Thoracic aorta (tissue), 2 donors: ENCODE measurements at places on chromosomes 1 and 21. TPM values are rescaled to one million over a fixed set of nuclear protein-coding genes. Genes with fewer than 3 reads are reported as not detected.

- H3K27me3 ChIP-seq, result peaks cover 16% of the 10 kb centered on the region
- no peak for DNase-seq
Observed at GRCh38 chr1:22208973-22209378, 66.1 kb upstream of the WNT4 start.

GRCh38 chr1:82491301-82492048 is 690.7 kb downstream of the ADGRL2 start:
- H3K4me1 ChIP-seq, result peaks cover 9% of the 10 kb centered on the region
- no peaks in the 10 kb centered on the region for H3K27me3 ChIP-seq
- no peak overlapping the region for H3K4me3 ChIP-seq
- DNase-seq, result no peak
- H3K27ac ChIP-seq, result no peak overlapping the region

DNA sequence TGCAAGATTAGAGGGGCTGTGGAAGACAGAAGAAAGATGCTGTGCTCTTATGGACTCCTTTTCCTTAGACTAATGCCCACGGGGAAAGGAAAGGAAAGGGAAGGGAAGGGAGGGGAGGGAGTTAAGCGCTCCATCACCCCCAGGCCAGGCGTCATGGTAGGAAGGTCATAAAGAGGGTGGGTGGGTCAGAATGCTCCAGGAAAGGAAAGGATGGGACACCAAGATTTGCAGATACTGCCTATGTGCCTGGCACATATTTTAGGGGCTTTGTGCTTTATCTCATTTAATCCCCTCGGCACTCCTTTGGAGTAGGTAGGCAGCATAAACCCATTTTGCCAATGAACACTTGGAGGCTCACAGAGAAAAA is 41.4 kb downstream of the MAB21L3 start:
- DNase-seq, result no peak
- H3K4me1 ChIP-seq, result peaks cover 8% of the 10 kb centered on the region
- H3K27ac ChIP-seq, result no peak overlapping the region
- H3K27me3 ChIP-seq, result no peaks in the 10 kb centered on the region

DNA sequence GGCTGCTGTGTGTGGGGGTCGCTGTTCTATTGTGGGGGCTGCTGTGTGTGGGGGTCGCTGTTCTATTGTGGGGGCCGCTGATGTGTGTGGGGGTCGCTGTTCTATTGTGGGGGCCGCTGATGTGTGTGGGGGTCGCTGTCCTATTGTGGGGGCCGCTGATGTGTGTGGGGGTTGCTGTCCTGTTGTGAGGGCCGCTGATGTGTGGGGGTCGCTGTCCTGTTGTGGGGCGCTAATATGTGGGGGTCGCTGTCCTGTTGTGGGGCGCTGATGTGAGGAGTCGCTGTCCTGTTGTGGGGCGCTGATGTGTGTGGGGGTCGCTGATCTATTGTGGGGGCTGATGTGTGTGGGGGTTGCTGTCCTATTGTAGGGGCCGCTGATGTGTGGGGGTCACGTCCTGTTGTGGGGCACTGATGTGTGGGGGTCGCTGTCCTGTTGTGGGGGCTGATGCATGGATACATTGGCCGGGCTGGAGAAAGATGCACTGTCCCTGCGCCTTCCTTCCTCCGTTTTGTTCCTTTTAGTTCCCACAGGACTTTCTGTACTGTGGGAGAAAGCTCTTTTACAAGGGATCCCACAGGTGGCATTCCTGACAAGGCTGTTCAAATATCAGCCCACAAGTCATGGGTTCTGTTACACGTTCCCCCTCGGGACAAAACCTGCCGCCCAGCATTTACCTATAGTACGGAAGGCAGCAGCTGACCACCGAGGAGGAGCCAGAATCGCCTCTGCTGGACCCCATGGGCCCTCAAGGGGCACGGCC is 27.5 kb downstream of the SETD4 start:
- H3K4me1 ChIP-seq, result no peaks in the 10 kb centered on the region
- H3K27me3 ChIP-seq, result no peaks in the 10 kb centered on the region
- H3K4me3 ChIP-seq, result no peak overlapping the region
- DNase-seq, result no peak

The TSPAN1 gene
- total RNA-seq, result 3.1 TPM

DNA sequence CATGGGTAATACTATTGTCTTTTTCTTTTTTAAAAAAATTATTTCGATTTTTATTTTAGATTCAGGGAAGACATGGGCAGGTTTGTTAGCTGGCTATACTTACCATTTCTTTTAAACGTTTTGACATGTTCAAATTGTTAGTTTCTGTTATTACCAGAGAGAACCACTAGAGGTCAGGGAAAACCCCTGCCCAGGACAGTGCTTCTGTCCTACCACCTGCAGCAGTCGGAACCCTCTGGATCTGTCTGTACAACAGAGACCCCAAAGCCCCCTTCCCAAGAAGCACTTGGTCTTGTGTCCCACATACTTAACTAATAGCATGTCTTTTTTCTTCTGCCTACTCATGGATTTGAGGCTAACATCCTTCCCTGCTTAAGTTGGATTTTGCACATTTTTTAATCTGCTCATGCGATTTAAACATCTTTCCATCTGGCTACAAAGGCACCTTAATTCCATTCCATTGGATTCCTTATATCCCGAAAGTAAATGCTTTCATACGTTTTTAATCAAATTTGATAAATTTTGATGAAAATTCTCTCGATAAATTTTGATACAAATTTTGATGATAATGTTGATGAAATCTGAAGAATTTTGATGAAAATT is 10.0 kb upstream of the C1orf115 start:
- H3K4me3 ChIP-seq, result no peak overlapping the region
- H3K27ac ChIP-seq, result no peak overlapping the region
- H3K27me3 ChIP-seq, result no peaks in the 10 kb centered on the region
- DNase-seq, result no peak

The TMEM200B gene
- 20.8 TPM for total RNA-seq

- H3K4me1 ChIP-seq, result peaks cover 13% of the 10 kb centered on the region
- H3K27ac ChIP-seq, result no peak overlapping the region
- no peak for DNase-seq
- H3K36me3 ChIP-seq, result peaks cover 4% of the 10 kb centered on the region
Observed at GRCh38 chr1:214372092-214372491, 91.1 kb downstream of the SMYD2 start.

DNA sequence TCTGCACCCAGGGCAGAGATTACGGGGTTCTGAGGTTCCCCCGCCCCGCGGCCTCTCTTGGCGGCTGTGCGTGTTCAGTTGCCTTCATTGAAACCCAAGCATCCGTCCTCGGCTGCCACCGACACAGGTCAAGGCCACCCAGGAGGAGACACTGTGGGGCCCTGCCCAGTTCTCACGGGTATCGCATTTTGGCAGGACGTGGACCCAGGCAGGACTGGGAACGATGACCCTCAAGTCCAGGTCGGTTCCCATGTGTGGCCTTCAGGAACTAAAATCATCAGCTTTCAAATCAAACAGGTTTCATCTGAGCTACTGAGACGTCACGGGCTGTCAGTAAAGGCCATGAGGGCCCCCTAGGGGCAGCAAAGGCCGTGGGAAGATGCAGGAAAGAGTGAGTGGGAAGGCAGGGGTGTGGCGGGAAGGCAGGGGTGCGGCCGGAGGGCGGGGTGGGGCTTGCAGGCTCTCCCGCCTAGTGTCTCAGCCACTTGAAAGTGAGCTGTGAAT is 7.0 kb upstream of the C1orf174 start:
- no peaks in the 10 kb centered on the region for H3K4me1 ChIP-seq
- no peak overlapping the region for H3K4me3 ChIP-seq
- no peak for DNase-seq
- no peaks in the 10 kb centered on the region for H3K36me3 ChIP-seq

- H3K27ac ChIP-seq, result no peak overlapping the region
- H3K4me1 ChIP-seq, result no peaks in the 10 kb centered on the region
- no peaks in the 10 kb centered on the region for H3K27me3 ChIP-seq
- no peak overlapping the region for H3K4me3 ChIP-seq
Observed at GRCh38 chr1:21590934-21591333, 78.2 kb downstream of the RAP1GAP start.

- H3K27ac ChIP-seq, result no peak overlapping the region
- H3K27me3 ChIP-seq, result no peaks in the 10 kb centered on the region
- no peaks in the 10 kb centered on the region for H3K36me3 ChIP-seq
Observed at GRCh38 chr21:39602793-39603192, 9.9 kb upstream of the B3GALT5 start.

- peaks cover 11% of the 10 kb centered on the region for H3K36me3 ChIP-seq
- peaks cover 2% of the 10 kb centered on the region for H3K4me1 ChIP-seq
- DNase-seq, result no peak
- no peak overlapping the region for H3K27ac ChIP-seq
- H3K4me3 ChIP-seq, result no peak overlapping the region
Observed at GRCh38 chr1:12375133-12375829, 145.5 kb downstream of the VPS13D start.

DNA sequence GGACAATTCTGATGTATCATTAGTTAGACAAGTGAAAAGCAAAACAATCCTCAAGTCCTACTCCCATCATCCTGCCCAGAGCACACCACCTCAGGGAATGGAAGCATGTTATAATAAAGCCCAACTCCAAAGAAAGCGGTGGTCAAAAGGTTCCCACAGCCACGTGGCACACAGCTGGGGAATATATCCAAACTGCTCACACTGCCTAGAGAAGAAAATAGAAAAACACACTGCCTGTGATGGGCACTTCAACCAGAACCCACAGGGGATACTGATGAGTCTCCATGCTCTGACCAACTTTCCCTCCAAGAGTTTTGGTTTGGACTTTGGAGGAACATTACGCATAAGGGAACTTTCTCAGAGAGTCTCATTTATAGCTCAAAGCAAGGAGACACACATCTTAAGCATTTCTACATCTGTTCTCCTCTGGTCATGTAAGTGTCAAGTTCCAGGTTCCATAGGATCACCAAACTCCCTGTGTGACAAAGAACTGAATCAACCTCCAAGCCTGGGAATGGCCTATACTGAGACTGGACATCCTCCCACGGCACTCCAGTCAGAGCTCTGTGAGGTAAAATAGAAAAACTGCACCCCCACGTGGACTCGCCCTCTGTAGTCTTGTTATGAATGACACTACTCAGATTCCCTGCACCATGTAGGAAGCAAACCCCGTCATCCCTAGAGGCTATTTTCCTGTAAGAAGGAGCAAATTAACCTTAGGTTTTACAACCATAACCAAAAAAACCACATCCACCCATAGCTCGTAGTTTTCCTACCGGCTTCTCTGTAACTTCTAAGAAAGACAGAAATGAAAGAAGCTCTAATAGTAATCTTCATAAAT is 12.2 kb downstream of the DSTYK start:
- no peaks in the 10 kb centered on the region for H3K36me3 ChIP-seq
- H3K27me3 ChIP-seq, result no peaks in the 10 kb centered on the region
- H3K27ac ChIP-seq, result no peak overlapping the region
- no peak overlapping the region for H3K4me3 ChIP-seq
- peaks cover 5% of the 10 kb centered on the region for H3K4me1 ChIP-seq
- no peak for DNase-seq

- no peak overlapping the region for H3K4me3 ChIP-seq
- no peaks in the 10 kb centered on the region for H3K36me3 ChIP-seq
- DNase-seq, result no peak
- H3K27me3 ChIP-seq, result no peaks in the 10 kb centered on the region
- peaks cover 8% of the 10 kb centered on the region for H3K4me1 ChIP-seq
Observed at GRCh38 chr1:248855580-248855979, 3.3 kb downstream of the ZNF692 start.

DNA sequence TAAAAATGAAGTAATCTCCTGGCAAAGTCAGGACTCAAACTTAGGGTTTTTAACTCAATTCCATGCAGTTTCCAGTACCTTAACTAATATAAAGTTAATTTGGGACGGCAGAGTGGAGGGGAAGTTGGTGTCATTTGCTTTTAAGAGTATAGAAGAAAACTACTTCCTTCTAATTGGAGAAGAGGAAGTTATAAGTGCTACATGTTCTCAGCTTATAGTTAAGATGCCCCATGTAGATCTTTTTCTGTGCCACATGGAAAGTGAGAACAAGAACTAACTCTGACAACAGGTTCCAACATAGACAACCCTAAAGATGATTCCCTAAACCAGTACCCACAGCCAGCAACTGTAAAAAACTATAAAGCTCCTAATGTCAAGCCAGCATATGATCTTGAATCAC is 11.5 kb downstream of the RRAGC start:
- H3K27me3 ChIP-seq, result no peaks in the 10 kb centered on the region
- H3K36me3 ChIP-seq, result peaks cover 22% of the 10 kb centered on the region
- H3K4me3 ChIP-seq, result no peak overlapping the region
- no peaks in the 10 kb centered on the region for H3K4me1 ChIP-seq
- H3K27ac ChIP-seq, result no peak overlapping the region
- DNase-seq, result no peak

The BEST4 gene
- total RNA-seq, result 4.1 TPM

GRCh38 chr1:182624577-182624976 is 20.4 kb upstream of the RGS16 start:
- DNase-seq, result no peak
- H3K27ac ChIP-seq, result no peak overlapping the region
- no peaks in the 10 kb centered on the region for H3K27me3 ChIP-seq
- H3K4me3 ChIP-seq, result no peak overlapping the region

DNA sequence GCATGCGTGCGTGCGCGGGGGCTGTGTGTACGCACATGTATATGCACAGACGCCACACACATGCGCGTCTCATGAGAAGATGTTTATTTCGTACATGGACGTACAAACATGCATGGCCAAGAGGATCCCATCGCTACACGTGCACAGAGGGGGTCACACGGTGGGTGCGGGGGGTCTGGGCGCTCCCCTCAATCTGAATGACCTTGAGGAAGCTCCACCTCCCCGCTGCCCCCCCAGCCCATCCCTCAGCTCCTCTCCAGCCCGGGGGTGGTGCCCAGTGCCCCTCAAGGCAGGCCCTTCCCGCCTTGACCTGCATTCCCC is 1.5 kb downstream of the TMEM240 start:
- DNase-seq, result no peak
- no peaks in the 10 kb centered on the region for H3K27me3 ChIP-seq
- peak overlapping the region; percentile 79 for H3K4me3 ChIP-seq
- H3K36me3 ChIP-seq, result peaks cover 8% of the 10 kb centered on the region
- H3K27ac ChIP-seq, result no peak overlapping the region
- peaks cover 19% of the 10 kb centered on the region for H3K4me1 ChIP-seq

The OR11L1 gene
- total RNA-seq, result not detected

DNA sequence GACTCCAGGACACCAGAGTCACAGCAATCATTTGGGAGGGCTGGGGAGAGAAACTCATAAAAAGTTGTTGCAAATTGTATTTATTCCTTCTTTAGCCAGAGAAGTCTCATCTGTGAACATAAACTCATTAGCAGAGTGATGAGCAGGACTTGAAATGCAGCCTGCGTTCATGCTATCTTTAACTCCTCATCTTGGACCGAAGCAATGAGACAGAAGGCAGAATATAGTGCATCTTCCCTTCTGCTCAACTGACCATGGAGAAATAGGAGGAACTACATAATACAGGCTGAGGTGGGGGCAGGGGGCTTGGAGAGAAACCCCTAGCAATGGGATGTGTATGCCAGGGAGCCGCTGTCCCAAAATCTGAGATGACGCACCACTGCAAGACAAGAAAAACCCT is 121.8 kb upstream of the AJAP1 start:
- no peaks in the 10 kb centered on the region for H3K27me3 ChIP-seq
- H3K4me1 ChIP-seq, result no peaks in the 10 kb centered on the region
- no peak overlapping the region for H3K27ac ChIP-seq
- H3K36me3 ChIP-seq, result no peaks in the 10 kb centered on the region
- no peak for DNase-seq

- H3K27ac ChIP-seq, result no peak overlapping the region
- no peak for DNase-seq
- no peaks in the 10 kb centered on the region for H3K27me3 ChIP-seq
- no peak overlapping the region for H3K4me3 ChIP-seq
- no peaks in the 10 kb centered on the region for H3K36me3 ChIP-seq
- no peaks in the 10 kb centered on the region for H3K4me1 ChIP-seq
Observed at GRCh38 chr1:1198423-1199140, 7.8 kb downstream of the TNFRSF18 start.

The TRIM46 gene
- 5.8 TPM for total RNA-seq

- peaks cover 15% of the 10 kb centered on the region for H3K36me3 ChIP-seq
- H3K4me1 ChIP-seq, result peaks cover 15% of the 10 kb centered on the region
- no peak for DNase-seq
- no peak overlapping the region for H3K27ac ChIP-seq
- H3K27me3 ChIP-seq, result no peaks in the 10 kb centered on the region
Observed at GRCh38 chr1:151343587-151343986, 3.5 kb downstream of the RFX5 start.
